AG04450 (cell line): ENCODE measurements at places on chromosomes 13 and 19. TPM values are rescaled to one million over a fixed set of nuclear protein-coding genes. Genes with fewer than 3 reads are reported as not detected.

DNA sequence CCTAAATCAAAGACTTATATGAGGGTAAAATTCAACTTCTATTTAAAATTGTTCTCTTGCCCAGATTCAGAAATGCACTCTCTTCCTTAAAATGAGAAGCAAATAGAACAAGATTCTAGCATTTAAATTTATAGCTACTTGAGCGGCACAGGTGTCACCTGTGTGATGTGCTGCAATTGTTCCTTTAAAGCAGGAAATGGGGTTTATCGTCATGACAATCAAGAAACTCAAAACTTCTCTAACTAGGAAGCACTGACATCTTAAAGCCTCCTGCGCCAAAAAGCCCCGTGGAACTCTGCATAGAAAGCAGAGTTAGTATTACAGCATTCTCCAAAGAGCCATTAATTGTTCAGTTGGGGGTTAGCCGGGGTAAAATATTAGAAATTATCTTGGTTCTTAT lies 2.6 kb upstream of the OXGR1 start:
- DNase-seq, result no peak

The ATCAY gene
- polyA plus RNA-seq, result 0.09 and 0.30 TPM in 2 replicates

- no peak for DNase-seq
Measured at GRCh38 chr19:1865172-1866010, 2.0 kb upstream of the KLF16 start.

DNA sequence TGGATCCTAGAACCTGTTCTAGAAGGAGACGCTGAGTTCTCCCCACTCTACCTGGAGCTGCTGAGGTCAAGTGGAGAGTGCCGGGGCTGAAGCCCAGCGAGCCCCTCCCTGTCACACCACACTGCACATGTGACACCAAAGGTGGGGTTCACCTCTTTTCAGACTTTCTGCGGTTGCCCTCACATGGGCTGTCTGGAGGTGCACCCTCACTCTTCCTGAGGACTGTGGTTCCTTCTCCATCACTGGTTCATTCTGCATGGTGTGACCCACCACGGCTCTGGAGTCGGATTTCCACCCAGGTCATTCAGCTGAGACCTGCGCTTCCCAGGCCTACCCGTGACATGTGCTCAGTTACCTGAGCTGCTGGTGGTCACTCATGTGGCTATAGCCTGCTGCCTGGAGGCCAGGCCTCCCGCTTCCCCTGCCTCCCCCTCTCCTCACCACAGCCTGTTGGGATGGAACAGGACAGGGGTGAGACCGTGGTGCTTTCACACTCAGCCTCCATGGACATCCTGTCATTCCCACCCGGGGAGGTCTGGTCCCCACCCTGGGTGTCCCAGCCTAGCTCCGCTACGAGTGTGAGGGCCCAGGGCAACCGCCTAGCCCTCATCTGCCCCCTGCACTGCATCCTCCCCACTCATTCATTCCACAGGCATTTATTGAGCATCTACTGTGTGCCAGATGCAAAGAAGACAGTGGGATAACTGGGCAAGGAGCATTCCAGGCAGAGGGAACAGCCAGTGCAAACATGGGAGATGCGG lies 605 bp upstream of the A1BG start:
- DNase-seq, result no peak
